Stimulated activated CD4-positive, alpha-beta T cell treated with anti-CD3 and anti-CD28 coated beads, Interleukin-1b, Interleukin-23, amount 100 ng/mL, for 48 hours (primary cell): ENCODE measurements at places on chromosomes 3 and 15.

DNA sequence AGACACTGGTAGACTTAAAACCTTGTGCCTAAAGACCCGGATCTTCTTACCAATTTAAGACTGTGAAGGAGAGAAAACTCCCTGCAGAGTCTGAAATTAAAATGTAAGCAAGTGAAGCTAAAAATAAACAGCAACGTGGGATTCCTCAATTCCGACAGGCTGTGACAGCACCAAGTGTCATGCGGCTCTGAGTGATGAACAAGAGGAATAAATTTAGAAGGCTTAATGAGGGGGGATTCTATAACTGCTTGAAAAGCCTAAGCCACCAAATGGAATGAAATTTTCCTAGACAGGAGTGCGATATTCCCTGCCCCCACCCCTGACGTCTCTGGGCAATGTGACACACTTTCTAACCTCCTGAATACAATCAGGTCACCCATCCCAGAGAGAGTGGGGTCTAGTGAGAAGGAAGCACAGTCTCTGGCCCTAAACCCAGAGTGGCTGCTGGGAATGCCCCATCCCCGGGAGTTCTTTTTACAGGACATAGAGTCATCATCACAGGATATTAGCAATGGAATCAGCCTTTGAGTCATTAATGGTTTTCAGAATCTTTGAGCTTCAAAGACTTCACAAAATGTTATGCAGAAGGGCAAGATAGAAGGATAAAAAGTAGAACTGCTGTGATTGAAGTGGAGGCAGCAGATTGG, 114.3 kb downstream of the EDEM1 start:
- DNase-seq, result no peak

DNA sequence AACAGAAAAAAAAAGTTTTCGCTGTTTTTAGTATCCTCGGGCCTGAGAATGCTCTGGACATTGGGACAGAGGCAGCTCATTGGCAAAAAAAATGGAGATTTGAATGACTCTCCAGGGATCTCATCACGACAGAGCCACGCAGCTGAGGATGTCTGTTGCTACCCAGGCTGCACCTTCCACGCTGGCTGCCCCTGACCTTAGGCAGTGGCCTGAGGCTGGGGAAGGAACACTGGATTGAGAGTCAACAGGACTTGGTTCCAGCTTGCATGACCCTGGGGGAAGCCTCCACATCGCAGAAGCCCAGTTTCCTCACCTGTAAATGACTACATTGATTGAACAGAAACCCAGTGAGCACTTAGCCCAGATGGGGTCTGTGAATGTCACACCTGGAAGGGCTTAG, 8.7 kb upstream of the ACSBG1 start:
- DNase-seq, result no peak

DNA sequence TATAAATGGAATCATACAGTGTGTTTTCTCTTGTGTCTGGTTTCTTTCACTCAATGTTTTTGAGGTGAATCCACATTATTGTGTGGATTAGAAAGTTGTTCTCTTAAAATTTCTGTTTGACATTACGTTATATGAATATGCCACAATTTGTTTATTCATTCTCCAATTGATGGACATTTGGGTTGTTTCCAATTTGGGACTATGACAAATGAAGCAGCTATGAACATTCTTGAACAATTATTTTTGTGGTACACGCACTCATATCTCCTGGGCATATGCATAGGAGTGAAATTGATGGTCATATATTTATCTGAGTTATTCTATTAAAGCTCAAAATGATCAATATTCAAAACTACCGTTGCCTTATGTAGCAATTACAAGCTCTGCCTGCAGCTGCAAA, 5.3 kb upstream of the THRB start:
- no peak for DNase-seq

DNA sequence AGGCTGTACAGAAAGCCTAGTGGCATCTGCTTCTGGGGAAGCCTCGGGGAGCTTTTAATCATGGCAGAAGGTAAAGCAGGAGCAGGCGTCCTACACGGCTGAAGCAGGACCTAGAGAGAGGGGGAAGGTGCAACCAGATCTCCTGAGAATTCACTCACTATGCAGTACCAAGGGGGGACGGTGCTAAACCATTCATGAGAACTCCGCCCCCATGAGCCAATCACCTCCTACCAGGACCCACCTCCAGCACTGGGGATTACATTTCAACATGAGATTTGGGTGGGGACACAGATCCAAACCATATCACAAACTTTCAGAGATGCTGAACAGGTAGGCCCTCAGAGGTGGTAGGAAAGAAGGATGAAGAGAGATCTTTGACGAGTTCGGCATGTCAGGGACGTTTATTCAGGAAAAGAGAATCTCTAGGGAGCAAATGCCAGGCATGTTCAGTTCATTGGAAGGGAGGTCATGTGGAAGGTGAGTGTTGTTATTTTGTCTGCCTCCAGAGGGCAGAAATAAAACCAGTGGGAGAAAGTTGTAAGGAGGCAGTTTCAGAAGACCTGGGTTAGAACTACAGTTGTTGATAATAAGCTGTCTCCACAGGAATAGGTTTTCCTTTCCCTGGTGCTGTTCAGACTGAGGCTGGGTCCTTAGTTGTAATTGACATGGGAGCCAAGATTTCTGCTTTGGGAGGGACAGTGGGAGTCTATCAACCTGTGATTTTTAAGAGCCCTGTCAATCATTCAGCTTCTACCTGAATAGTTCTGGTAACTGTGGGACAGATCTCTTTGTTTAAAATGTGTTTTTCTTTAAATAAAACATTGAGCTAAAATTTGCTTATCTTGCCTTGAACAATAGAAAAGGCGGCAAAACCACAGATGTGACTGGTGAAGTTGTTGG, 4.3 kb upstream of the FNDC3B start:
- no peak for DNase-seq

GRCh38 chr3:12907729-12908128, 66.4 kb upstream of the RPL32 start:
- DNase-seq, result no peak

DNA sequence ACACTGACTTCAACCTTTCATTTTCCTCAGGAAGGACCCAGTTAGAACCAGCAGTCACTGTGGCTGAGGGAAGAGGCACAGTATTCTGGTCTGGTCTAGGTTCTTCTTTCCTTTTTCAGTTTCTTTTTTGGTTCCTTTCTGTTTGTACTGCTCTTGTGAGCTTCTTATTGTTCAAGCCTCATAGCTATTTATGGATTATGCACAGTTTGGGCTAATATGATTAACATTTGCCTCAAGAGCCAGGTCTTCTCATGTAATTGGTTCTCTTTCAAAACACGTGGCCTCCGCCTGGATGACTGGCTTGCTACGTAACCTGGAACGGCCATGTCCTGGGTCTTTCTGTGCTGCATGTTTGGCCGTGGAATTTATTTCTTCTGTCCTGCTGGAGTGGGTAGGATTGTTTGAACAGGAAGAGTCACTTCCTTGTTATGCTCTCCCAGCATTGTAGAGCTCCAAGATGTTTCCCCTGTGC, 43.3 kb downstream of the RBMS3 start:
- DNase-seq, result no peak

DNA sequence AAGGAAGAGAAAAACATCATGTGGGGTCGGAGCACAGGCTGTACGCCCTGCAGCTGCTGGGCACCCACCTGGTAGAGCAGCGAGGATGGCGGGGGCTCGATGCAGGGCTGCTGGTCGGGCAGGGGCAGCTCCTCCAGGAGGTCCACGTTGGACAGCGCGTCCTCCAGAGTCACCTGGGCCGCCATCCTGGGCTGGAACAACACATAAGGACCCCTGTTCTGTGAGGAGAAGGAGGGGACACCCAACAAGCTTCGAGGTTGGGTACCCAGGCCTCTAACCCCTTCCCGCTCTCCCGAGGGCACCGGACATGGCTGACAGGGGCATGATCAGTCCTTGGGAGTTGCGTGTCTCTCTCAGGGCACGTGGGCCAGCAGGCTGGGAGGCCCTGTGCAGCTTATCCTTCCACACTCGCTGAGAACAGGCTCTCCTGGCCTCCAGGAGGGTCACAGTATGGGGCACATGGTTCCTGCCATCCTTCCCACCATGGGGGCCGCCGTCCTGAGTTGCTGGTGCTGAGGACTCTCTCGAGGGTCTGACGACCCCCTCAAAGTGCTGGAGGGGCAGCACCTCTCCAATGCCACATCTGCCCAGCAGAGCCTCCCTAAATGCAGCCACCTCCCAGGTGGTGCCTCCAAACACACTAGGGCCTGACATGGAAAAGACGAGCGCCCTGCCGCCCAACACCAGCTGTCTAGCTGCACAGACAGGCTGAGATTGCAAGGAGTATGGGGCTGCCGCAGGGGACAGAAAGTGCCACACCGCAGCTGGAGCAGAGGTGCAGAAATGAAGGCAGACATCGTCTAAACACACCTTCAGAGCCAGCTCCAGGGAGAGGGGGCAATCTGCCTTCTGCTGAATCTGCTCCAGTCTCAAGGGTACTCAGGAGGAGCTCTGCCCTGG, 32.8 kb downstream of the CYFIP1 start:
- no peak for DNase-seq

DNA sequence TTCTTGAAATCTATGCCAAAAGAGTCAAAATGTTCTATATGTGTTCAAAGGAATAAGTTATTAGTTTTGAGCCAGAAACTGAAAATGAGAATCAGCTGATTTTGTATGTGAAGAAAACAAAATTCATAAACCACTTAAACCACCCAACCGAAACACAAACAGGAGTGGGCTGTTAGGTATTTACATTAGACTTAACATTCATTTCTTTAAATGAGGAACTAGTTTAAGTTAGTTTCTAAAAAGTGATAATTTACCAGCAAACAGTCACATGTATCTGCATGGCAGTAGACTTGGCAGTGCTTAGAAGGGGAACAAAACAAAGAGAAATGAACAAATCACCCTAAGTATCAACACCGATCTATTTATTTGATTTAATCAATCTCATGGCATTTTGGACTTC, 128.0 kb downstream of the GMNC start:
- DNase-seq, result no peak

- DNase-seq, result no peak
Observed at GRCh38 chr3:14391033-14391432, 11.4 kb upstream of the SLC6A6 start.

GRCh38 chr3:51243924-51244323, 141.2 kb upstream of the MANF start:
- no peak for DNase-seq

DNA sequence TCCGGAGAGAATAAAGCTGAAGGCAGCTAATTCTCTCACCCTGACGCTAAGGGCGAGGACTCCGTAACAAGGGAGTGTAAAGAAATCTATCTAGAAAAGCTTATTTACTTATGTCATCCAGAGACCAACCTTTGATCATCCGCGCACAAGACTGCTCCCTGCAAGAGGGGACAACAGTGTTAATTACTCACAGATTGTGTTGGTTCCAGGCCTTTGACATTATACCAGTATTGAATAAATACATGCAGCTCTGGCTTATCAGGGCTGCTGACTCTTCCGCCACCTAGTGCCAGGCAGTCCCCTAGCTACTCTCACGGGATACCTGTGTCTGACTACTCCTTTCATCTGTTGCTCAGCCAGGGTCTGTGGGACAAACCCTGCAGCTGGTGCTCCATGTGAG, 211.7 kb downstream of the DTWD1 start:
- no peak for DNase-seq

DNA sequence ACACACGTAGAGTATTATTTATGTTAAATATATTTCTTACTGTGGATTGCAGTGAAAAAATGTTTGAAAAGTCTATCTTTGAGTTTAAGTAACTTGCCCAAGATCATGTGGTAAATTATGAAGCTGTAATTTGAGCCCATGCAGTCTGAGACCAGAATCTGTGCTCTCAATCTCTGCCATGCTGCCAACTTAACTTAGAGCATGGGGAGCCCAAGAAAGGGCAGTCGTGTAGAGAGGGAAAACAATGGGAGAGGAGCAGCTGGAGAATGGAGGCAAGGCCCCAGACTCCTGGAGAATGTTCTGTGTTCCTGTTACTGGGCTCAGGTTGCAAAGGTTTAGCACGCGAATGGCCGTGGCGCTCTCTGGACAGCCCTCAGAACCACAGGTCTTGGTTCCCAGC, 311.6 kb upstream of the RASGRP1 start:
- no peak for DNase-seq

GRCh38 chr3:185831990-185832389, 7.1 kb upstream of the IGF2BP2 start:
- DNase-seq, result no peak

GRCh38 chr3:141273700-141274410, 42.2 kb downstream of the PXYLP1 start:
- DNase-seq, result no peak

GRCh38 chr3:162337630-162338029, 841.0 kb downstream of the OTOL1 start:
- DNase-seq, result no peak

DNA sequence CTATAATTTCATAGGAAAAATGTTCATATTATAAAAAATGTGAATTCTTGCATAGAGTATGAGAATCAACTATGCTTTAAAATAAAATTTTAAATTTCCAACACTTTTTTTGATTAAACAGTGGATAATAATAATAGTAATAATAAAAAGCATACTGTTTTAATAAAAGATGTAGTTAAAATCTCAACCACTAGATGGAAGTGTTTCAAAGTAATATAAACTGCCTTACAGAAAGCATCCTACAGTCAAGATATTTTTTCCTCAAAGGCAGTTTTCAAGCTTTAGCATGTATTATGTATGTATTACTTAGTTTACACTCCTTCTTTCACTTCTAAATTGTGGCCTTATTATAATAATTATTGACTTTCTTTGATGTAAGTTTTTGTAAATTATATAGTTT, 217.5 kb downstream of the CHL1 start:
- DNase-seq, result no peak

DNA sequence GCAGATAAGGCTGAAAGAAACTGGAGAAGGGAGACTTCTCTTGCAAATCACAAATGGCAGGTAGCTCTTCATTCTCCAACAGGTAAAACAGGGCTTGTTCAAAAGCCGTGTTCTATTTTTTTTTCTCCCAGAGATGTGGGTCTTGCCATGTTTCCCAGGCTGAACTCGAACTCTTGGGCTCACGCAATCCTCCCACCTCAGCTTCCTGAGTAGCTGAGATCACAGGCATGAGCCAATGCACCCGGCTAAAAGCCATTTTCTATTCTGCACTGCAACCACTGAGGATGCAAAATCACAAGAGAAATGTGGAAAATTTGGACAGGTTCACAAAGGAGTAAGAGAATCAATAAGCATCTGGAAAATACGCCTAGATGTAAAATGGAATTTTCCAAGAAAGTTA, 19.5 kb downstream of the EIF4E3 start:
- DNase-seq, result no peak

GRCh38 chr15:39860871-39861270, 59.2 kb downstream of the GPR176 start:
- DNase-seq, result no peak

DNA sequence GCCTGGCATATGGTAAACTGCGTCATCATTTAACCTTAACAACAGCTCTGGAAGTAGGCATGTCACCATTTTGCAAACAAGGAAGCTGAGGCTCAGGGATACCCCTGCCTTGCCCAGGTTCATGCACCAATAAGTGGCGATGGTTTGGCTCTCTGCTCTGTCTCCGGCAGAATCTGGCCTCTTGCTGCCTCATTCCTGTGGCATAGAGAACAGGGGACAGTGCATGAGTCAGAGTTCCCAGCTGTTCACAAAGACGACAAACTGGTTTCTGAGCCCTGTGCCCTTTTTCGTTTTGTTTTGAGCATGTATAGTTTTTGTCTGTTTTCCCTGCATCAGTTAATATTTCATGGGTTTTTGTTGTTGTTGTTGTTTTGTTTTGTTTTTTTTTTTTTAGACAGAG, 236.8 kb downstream of the OPA1 start:
- DNase-seq, result no peak

- no peak for DNase-seq
Observed at GRCh38 chr15:57503051-57503702, 88.5 kb upstream of the MYZAP start.
